Stimulated activated CD8-positive, alpha-beta memory T cell treated with anti-CD3 and anti-CD28 coated beads, Interleukin-15, amount 100 ng/mL, for 48 hours (primary cell): ENCODE measurements at places on chromosomes 4 and X.

- no peak for DNase-seq
These were observed 80.0 kb downstream of the ARSJ start for GRCh38 chr4:113899271-113900070.

GRCh38 chr4:54714631-54715030 lies 56.9 kb downstream of the KIT start:
- no peak for DNase-seq

DNA sequence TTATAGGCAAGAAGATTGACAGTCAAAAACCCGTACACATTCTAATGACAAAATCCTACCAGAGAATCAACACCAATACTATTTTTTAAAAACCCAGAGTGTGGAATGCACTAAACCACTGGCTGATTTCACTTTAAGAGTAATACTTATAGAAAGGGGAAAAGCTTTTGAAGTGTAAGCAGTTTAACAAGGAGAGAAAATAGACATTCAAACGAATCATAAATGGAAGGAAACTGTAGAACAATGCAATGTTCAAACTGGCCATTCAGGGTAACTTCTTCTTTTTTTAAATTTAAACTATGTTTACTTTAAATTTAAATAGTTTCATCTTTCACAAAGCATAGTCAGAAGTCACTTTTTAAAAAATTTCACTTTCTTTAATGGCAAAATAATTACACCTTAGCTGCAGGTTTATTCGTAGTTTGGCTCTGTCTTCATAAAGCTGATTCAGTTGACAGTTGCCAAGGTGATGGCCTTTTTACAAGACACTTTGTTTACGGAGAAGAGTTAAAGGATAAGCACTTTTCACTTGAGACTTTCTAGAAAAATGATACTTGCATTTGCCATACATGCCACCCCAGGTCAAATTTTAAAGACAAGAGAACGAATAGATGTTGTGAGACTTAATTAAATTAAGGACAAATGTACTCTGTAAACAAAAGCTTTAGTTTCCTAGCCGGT lies 82.4 kb upstream of the KLF3 start:
- no peak for DNase-seq

DNA sequence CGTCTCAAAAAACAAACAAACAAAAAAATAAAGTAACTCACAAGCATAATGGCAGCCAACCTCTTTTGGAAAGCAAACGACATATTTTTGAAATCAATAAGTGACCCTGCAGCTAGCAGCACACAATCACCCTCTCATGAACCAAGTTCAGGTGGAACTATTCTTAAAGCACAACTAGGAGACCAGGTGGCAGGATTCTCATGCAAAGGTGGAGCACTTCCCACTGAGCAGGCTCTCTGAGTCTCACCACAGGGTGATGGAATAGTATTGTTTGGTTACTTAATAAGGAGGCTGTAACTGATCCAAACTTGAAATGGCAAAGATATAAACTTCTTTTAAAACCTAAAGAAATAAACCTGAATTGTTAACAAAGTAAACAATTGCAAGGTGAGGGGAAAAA lies 1293.1 kb downstream of the PCDH19 start:
- no peak for DNase-seq

- DNase-seq, result no peak
These were observed 63.7 kb downstream of the FAM13A start for GRCh38 chr4:88993246-88993645.

- DNase-seq, result no peak
These were observed 1.6 kb upstream of the EXOC1 start for GRCh38 chr4:55851885-55852284.
